Common myeloid progenitor, CD34-positive (primary cell): ENCODE measurements at places on chromosomes 13 and 19.

- no peak for DNase-seq
Measured at GRCh38 chr19:45442408-45442777, 18.7 kb upstream of the ERCC1 start.

GRCh38 chr13:84543962-84544361, 661.7 kb upstream of the SLITRK1 start:
- no peak for DNase-seq

GRCh38 chr19:41918095-41918494, 10.2 kb downstream of the ERFL start:
- DNase-seq, result no peak

- no peak for DNase-seq
Measured at GRCh38 chr19:3618144-3618810, 8.3 kb downstream of the CACTIN start.

GRCh38 chr13:113902481-113902880, 38.6 kb upstream of the GAS6 start:
- DNase-seq, result no peak

- DNase-seq, result peak; percentile 14
Measured at GRCh38 chr13:20064128-20064527, 96.7 kb downstream of the GJA3 start.

DNA sequence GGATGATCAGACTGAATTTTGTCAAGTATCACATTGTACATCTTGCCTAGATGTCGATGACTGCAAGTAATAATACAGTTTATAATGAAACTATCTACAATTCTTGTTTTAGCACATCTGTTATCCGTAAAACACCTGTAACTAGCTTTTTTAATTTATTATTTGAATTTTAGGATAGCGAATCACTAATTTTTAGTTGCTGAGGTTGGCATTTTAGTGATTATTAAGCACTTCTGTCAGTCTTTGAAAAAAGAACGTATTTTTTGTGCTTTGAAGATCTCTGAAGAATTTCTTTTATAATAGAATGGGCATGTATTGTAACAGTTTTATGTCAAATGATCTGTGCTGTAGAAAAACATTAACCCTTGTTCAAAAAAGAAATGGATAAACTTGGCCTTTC, 11.5 kb upstream of the MLNR start:
- DNase-seq, result no peak

DNA sequence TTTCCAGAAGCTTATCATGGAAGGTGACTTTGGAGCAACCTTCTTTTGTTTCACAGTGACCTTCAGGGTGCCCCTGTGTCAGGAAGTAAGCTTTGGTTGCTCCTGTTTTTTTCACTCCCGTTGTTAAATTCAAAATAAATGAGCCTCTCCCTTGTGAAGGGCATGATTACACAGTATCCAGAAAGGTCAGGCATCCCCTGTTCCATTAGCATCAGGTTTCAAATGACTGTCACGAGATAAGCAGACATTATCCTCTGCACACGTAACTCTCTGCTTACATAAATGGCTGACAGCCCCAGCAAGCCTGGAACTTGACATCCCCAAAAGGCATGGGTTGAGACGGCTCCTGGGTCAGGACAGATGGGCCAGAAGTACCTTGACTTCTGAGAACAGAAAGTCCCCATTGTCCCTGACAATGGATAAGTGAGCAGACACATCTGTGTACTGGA, 52.0 kb downstream of the RAB20 start:
- peak; percentile 50 for DNase-seq

DNA sequence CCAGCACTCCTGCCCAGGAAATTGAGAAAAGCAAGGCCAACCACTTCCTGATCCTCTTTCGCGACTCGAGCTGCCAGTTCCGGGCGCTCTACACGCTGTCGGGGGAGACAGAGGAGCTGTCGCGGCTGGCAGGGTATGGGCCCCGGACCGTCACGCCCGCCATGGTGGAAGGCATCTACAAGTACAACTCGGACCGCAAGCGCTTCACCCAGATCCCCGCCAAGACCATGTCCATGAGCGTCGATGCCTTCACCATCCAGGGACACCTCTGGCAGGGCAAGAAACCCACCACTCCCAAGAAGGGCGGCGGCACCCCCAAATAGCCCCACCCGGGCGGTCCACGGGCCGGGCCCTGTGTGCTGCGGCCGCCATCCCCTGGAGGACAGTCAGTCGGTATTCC, 11.6 kb downstream of the XAB2 start:
- no peak for DNase-seq

DNA sequence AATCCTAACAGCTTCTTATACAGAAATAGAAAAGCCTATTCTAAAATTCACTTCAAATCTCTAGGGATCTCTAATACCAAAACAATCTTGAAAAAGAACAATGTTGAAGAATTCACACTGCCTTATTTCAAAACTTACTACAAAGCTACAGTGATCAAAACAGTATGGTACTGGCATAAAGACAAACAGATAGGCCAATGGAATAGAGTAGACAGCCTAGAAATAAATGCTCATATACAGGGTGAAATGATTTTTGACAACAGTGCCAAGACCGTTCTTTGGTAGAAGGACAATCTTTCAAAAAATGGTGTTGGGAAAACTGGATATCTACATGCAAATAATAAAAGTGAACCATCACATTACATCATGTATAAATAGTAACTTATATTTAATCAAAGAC, 11.8 kb upstream of the ZNF563 start:
- DNase-seq, result no peak

DNA sequence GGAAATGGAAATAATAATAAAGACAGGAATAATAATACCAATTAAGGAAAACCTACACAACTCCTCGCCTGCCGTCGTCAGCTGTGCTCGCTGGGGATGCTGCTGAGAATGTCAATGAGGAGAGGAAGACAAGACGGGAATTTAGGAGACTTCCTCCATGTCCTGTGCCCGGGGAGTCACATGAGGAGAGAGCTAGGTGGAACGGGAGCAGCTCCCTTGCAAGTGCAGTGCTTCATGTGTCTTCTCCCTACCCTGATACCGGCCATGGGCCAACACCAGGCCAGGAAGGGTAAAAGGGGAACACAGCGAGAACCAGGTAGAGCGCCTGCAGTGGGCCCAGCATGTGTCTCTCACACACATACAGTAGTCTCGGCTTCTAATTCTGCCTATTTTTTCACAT, 11.8 kb downstream of the DOCK9 start:
- DNase-seq, result no peak

- DNase-seq, result no peak
Measured at GRCh38 chr19:47781590-47782262, 3.2 kb downstream of the SELENOW start.

DNA sequence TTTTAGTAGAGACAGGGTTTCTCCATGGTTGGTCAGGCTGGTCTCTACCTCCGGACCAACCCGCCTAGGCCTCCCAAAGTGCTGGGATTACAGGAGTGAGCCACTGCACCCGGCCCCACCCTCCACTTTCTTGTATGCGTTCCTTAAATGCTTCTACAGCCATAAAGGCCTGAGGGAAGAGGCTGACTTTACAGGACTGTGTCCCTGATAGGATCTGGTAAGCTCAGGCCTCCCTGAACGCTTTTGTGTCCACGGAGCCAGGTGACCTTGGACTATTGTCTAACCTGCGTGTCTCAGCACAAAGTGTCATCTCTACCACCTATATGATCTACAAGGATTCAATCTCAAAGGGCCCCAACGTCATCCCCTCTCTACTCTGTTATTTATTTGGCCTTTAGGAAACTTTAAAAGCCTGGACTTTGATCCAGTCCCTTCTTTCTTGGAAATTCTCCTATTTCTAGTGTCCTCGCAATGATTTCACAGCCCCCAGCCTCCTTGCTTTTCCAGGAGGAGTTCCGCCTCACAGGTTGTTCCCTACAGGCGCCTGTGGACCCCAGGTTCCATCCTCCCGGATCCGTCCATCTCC, 701 bp downstream of the ZNF552 start:
- DNase-seq, result no peak

DNA sequence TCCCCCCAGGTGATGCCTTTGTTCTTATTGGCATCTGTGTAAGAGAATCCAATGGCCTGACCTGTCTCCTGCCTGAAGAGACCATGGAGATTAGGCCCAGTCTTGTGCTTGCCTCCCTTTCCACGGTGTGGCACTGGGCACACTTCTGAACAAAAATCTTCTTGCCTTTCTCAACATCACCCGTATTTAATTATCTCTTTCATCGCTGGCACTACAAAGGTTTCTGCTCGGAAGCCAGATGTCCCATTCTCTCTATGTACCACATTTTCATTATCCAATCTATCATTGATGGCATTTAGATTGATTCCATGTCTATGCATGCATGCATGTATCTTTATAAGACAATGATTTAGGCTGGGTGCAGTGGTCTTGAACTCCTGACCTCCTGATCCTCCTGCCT, 74.3 kb downstream of the SLC25A15 start:
- no peak for DNase-seq
